ENCODE measurements at places on chromosomes 2 and 18.

DNA sequence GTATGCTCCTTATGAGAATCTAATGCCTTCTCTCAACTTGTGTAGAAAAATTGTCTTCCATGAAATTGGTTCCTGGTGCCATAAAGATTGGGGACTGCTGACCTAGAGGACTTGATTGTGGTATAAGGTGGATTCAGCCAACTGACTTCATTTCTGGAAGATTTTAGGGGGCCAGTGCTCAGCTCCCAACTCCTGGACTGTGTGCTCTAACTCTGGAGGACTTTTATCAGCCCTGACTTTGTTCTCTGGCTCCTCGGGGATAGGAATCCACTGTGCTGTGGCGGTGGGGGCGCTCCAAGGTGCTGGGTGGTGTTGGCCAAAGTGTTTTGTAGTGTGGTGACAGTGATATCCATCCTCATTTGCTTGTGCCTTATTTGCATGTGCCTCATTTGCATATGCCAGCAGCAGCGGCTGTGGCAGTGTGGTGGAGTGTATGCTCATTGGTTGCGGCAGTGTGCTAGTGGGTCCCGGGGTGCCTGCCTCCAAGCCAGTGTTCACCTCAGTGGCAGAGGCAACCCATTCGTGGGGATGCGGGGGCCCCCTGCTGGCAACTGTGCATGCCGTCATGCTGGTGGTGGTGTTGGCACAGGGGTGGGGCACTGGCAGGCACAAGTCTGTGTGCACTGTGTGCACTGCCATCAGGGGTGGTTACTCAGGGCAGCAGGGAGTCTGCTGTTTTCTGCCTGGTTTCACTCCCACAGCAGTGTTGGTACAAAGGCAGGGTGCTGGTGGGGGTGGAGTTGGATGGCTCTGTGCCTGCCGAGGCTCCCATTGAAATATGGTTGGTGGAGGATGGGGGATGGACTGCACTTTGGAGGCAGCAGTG, 19.6 kb downstream of the EHBP1 start:
- DNase-seq = peak; percentile 15

GRCh38 chr2:168522446-168522845, 66.4 kb downstream of the CERS6 start:
- DNase-seq = no peak

- no peak for DNase-seq
Measured at GRCh38 chr2:63525905-63526304, 62.4 kb downstream of the WDPCP start.

- DNase-seq = no peak
Measured at GRCh38 chr2:240225131-240225530, 84.7 kb upstream of the OTOS start.

- DNase-seq = no peak
Measured at GRCh38 chr18:51350081-51350480, 152.6 kb upstream of the MEX3C start.

DNA sequence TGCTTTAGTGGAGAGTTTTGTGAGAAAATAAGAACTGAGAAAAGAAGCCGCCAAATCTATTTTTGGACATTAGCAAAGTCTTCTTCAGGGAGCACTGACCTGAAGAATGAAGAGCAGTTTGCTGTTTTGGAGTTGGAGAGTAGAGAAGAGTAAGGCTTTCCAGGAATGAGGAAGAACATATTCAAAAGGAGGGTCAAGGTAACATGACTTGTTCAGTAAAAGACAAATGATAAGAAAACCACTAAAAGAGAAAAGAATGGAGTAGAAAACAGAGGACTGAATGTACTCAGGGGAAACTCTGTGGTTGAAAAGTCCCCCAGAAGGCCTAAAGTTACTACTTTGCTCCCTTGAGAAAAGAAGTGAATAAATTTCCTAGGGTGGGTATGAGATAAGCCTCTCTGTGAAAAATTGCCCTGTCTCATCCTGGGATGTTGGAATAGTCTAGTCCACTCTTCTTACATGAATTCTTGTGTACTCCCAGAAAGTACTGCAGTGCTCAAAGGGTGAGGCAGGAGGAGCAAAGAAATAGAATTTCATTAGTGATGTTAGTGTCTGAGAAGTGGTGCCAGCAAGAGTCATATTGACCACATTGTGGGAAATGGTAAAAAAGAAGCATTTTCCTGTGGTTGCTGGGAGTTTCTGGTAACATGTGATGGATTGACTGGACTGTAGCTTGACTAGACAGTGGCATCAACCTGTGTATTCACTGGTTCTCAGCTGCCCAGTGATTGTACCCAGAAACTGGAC, 27.8 kb downstream of the MBD5 start:
- no peak for DNase-seq

- no peak for DNase-seq
Measured at GRCh38 chr2:121868652-121869051, 113.2 kb downstream of the TSN start.

GRCh38 chr18:2878656-2879330, 32.0 kb downstream of the EMILIN2 start:
- no peak for DNase-seq

DNA sequence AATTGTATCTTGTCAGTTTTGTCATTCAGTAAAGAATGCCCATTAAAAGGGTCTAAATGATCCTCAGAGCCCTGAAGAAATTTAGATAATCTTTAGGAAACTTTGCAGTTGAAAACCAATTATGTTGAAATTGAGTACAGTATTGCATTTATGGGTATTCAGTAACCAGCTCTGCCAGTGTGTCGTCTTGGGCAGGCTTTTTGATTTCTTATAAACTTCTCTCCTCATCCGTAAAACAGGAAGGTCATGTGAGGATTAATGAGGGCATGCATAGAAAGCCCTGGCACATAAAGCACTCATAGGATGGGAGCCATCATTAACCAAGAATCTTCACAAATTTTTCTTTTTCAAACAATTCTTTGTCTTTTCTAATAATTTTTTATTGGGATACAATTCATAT, 14.8 kb downstream of the PNO1 start:
- DNase-seq = no peak

- no peak for DNase-seq
Measured at GRCh38 chr2:166417669-166418068, 41.9 kb upstream of the SCN9A start.

GRCh38 chr2:191250400-191250799, 5.2 kb downstream of the MYO1B start:
- DNase-seq = no peak

GRCh38 chr2:50645346-50645745, 386.6 kb downstream of the NRXN1 start:
- DNase-seq = no peak

DNA sequence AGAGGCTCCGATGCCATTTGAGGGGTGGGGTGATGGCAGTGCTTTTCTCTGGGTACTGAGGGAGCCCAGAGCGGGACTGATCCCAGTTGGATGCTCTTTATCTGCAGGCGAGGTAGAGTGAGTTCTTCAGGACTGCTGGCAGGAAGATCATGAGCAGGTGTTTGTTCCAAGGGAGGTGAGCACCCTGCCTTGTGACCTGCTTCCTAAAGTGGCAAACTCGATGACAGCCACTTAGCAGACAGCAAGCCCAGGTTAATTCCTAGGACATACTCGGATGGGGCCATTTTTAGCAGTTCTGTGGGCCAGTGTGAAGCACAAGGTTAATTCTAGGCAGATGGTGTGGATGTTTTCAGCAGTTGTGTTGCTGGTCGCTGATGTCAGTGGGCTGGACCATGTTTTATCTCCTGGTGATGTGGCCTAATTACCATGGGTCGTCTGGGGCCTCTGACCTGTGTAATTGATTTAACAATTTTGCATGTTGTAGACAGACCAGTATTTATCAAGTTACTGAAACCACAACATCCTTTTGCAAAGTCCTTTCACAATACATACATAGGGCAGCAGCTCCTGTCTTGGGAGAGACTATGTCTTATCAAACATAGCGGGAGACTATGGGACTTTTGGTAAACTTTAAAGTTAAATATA, 4.9 kb downstream of the FKBP1B start:
- no peak for DNase-seq

GRCh38 chr2:215958257-215958656, 55.1 kb downstream of the MREG start:
- no peak for DNase-seq

- DNase-seq = no peak
Measured at GRCh38 chr2:207051385-207051965, 112.2 kb downstream of the CPO start.

- DNase-seq = no peak
Measured at GRCh38 chr2:185179743-185180142, 558.9 kb upstream of the FSIP2 start.

DNA sequence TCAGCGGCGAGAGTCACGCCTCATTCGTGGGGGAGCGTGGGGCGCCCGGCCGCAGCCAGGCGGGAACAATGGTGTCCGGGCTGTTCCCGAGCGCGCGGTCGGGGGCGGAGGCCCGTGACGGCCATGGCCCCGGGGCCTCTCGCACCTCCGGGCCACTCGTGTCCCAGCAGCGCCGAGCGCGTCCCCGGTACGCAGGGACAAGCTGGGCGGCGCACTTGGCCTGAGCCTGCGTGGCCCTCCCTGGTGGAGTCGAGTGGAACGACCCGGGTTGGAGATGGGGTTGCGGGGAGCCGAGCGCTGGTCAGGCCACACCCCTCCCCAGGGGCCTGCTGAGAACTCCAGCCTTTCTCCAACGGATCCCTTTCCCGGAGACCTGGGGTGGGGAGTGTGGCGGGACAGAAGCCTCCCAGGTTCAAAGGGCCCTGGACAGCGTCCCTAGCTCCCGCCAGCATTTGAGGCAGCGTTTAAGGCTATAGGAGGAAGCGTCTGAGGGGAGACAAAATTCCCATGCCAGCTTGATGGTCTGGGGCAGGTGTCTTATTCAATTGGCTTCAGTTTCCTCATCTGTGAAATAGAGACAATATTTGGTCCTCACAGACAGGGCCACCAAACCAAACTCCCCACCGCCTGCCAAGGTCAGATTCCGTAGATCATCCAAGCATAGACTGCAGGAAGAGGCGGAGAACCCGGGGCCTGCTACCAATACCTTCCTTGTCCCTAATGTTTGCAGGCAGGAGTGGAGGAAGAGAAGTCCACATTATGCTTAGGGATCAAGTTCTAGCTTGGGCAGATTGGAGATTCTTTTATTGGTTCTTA, 553 bp downstream of the CNDP2 start:
- peak; percentile 37 for DNase-seq

- DNase-seq = no peak
Measured at GRCh38 chr2:101380376-101380775, 6.9 kb downstream of the CREG2 start.

- no peak for DNase-seq
Measured at GRCh38 chr18:4352746-4353551, 102.2 kb downstream of the DLGAP1 start.

DNA sequence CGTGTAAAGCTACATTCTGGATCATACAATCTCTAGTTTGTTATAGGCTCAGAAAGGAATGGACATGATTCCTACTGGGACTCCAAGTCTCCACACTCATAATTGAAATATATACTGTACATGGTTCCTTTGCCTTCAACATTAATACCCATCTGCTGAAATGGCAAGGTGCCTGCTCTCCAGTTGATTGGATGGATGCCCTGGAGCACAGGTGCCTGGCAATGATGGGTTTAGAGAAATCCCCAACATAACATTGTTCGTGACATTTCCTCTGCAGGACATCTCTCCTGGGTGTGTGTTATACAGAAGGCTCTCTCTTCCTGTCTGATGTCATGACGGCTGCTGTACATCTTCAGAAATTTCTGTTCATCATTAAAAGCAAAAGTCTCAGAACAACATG, 449.7 kb upstream of the CWC22 start:
- DNase-seq = no peak

DNA sequence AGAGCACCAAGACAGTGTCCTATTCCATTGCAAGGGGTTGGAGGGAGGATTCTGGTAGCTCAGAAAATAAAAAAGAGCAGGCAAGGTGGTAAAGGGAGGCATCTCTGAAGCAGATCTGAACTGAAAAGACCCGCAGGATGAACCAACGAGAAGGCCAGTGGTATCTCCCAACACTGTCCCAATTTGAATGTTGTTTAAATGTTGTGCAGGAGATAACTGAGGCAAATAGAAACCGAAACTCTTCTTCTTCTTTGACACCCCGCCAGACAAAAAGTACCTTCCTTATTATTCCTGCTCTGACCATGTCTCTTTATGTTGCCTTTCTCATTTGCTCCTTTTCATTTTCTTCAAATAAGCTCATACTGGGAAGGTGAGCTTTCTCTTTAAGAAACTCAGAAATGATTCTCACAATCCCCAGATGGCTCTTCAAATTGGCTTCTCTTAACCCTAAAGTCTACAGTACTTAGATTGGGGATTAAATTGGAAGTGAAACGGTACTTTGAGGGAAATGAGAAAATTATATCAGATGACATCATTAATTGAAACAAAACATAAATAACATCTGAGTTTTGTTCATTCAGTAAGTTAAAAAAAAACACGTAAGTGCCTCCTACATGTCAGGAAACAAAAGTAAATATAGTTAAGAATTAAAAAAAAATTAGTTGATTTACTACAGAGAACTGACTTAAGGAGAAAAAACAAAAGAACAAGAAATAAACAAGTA, 143.6 kb downstream of the WDPCP start:
- no peak for DNase-seq

DNA sequence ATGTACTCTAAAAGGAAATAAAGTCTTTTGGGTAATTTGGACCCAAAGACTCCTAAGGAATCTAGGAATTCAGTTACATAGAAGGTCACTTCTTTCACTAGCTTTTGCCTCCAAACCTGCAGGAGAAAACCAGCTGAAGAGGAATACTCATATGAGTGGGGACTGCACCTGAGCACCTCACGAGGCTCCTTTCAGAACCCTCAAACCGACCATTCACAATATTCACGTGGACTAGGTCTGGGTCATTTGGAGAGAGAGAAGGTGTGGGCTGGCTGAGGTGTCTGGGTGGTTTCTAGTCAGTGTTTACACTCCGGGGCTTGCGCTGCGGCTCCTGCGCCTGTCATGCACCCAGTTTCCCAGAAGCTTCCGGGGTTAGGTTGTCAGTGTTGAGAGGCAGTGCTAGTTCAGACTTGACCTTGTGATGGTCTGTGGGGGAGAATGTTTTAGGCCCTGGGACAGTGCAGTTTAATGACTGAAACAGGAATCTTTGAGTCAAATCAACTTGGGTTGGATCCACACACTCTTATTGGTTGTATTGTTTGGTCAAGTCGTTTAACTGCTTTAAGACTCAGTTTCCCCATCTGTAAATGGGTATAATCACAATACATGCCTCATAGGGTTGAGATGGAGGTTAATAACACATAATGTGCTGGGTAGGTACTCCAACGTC, 78.4 kb downstream of the LIMS1 start:
- DNase-seq = peak; percentile 65

DNA sequence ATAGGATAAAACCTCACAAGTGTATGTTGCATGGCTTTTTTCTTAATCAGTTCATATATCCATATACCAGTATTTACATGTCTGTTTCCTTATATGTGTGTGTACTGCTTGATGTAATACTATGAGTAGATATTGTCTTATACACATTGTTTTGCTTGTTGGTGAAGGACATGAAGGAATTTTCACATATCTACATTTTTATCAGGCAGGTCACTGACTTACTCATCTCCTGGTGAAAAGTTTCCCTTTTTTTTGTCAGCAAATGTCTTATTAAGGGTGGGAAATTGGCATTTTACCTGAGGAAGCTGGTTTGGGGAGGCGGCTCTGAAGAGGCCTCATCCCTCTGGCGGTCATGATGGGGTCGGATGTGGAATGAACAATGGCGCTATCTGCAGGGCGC, 61.4 kb upstream of the LYPD1 start:
- no peak for DNase-seq

- DNase-seq = no peak
Measured at GRCh38 chr2:97713296-97714083, at the start of gene ZAP70. Gene ZAP70, plus strand, starts transcription at chr2:97713576. Its CDS starts 10,461 bp downstream, at chr2:97724037.
